ENCODE measurements at places on chromosomes 16 and 17. TPM values are rescaled to one million over a fixed set of nuclear protein-coding genes. Genes with fewer than 3 reads are reported as not detected.

Gene GPR179
- not detected for total RNA-seq

Gene EVPL
- 0.53 TPM for total RNA-seq

Gene SMPD3
- 0.94 TPM for total RNA-seq

Gene SLX4
- 9.9 TPM for total RNA-seq

Gene TNFRSF13B
- 0.28 TPM for total RNA-seq

DNA sequence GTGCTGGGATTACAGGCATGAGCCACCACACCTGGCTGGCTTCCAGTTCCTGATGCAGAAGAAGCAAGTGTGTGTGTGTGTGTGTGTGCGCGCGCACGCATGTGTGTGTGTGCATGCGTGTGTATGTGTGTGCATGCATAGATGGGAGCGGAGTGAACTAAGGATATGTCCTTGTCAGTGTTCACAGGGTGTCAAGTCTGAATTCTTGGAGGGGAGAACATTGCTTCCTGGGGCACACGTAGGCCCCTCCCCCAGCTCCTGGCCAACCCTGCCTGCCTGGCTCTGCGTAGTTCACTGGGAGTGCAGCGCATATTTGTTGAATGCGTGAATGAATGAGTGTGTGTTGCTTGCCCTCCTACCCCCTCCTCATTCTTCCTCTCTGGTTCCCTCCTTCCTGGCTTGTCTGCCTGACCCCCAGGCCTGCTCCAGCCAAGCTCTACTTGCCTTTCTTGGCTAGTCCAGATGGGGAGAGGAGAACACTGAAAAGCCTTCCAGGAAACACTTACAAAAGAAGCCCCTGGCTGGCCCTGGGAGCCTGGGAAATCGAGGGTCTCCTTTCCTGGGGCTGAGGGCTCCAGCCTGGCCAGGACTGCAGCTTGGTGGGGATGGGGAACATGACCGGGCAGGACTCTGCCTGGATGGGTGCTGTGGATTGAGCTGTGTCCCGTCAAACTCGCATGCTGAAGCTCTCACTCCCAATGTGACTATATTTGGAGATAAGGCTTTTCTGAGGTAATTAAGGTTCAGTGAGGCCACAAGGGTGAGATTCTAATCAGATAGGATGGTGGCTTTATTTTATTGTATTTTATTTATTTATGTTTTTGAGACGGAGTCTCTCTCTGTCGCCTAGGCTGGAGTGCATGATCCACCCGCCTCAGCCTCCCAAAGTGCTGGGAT is 27.9 kb downstream of the IGFBP4 start:
- no peak for DNase-seq

- DNase-seq, result peak; percentile 27
Measured at GRCh38 chr16:57145046-57146021, 40.5 kb downstream of the PSME3IP1 start.

GRCh38 chr17:67573987-67574657 is 143.6 kb upstream of the NOL11 start:
- no peak for DNase-seq

DNA sequence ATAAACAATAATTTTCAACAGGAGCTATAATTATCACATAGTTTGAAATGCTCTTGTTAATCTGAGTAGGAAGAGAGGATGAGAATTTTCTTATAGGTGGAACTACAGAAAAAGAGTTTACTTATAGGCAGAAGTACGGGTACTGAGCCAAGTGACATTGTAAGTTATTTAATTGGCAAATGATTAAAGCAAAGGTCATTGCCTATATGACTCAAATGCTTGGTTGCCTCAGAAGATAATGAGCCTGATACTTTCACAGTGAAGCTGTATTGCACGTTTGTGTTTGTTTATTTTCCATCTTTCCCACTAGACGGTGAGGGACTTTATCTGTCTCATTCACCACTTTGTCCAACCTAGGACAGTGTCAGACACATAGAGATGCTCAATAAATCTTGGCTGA is 749.3 kb downstream of the MAF start:
- DNase-seq, result no peak

- DNase-seq, result no peak
Measured at GRCh38 chr16:88910284-88911135, 44.0 kb upstream of the PABPN1L start.

DNA sequence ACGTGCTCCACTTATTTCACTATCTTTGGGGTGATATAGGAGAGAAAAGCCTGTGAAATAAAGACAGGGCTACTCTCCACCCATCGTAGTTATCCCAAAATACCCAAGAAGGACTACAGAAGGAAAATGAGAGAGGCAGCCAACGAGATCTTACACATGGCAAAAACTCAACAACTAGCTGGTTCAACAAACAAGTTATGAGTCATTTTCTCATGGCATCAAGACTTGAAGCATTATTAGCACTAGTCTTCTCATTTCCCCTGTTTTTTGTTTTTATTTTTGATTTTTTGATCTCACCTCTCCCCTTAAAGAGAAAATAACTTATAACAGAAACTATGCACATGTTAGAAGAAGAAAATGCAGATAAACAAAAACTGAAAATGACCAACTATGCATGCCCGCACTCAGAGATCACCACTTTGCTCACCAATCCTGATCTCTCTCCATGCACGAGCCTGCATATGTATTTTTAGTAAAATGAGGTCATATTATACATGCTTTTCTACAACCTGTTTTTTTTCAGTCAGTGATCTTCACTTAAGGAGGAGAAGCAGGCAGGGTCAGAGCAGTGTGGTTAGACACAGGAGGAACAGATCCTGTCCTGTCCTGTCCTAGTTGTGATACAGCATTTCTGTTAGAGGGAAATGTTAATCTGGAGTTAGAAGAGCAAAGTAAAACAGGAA is 22.8 kb downstream of the FAM117A start:
- no peak for DNase-seq

DNA sequence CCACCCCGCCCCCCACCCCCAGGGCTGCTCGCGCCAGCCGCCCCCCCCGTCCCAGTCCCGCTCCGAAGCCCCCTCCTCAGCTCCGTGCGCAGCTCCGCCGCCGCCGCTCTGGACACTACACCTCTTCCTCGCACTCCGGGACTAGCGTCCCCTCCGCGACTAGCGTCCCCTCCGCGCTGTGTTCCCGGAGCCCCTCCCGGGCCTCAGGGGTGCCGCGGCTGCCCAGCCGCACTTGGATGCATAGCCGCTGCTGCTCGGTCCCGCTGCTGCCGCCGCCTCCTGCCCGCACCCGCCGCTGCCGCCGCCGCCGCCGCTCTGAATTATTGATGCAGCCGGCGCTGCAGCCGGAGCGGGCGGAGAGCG is at the start of gene CBLN1:
CBLN1 (minus strand) TSS at position 359 of the 363 bp plus-strand sequence. CDS start 373 bp downstream, outside the sequence.
- no peak for DNase-seq

Data from H9 (cell line).